ENCODE measurements at places on chromosomes 1 and 21.

- DNase-seq, result peak; percentile 14
Measured at GRCh38 chr1:173297798-173298391, 90.8 kb upstream of the TNFSF4 start.

GRCh38 chr1:163076446-163076845 is 7.3 kb downstream of the RGS4 start:
- no peak for DNase-seq

DNA sequence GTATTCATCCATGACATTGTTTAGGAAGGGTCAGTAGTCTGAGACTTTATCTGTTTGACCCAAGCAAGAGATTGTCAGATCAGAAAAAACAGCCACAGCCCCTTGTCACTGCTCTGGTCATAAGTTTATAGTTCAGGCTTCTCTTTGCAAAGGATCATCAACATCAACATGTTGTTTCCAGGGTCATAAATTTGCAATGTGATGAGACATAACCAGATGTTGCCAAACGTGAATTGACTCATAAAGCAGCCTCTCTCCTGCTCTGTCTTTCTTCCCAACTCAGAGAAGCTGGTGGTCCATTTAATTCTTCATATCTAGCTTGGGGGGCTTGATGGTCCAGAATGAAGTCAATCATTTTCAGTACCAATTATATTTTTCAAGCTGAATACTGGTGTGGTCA is 507.2 kb upstream of the PBX1 start:
- no peak for DNase-seq

GRCh38 chr1:226353698-226354525 is 44.9 kb upstream of the LIN9 start:
- DNase-seq, result no peak

GRCh38 chr1:119815361-119815760 is 4.1 kb upstream of the REG4 start:
- DNase-seq, result no peak

GRCh38 chr1:54238353-54239034 is 38.5 kb downstream of the MRPL37 start:
- DNase-seq, result no peak

DNA sequence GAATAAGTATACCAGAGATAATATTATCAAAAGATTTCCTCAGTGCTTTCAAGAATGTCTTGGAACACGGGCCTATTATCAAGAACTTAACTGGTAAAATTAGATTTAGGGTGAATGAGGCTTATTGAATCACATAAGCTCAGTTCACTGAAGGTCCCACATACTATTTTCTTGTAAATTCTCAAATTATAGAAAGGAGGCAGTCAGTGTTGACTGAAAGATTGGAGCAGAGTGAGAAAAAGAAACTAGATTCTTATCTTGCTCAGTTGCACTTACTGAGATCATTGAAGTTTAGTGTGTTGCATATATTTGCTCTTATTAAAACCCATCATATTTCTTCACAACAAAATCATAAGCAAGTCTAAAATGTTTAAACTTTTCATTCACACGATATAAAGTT is 3.9 kb upstream of the RGS1 start:
- no peak for DNase-seq

GRCh38 chr21:40047993-40048730 is 180.9 kb downstream of the PCP4 start:
- DNase-seq, result no peak

DNA sequence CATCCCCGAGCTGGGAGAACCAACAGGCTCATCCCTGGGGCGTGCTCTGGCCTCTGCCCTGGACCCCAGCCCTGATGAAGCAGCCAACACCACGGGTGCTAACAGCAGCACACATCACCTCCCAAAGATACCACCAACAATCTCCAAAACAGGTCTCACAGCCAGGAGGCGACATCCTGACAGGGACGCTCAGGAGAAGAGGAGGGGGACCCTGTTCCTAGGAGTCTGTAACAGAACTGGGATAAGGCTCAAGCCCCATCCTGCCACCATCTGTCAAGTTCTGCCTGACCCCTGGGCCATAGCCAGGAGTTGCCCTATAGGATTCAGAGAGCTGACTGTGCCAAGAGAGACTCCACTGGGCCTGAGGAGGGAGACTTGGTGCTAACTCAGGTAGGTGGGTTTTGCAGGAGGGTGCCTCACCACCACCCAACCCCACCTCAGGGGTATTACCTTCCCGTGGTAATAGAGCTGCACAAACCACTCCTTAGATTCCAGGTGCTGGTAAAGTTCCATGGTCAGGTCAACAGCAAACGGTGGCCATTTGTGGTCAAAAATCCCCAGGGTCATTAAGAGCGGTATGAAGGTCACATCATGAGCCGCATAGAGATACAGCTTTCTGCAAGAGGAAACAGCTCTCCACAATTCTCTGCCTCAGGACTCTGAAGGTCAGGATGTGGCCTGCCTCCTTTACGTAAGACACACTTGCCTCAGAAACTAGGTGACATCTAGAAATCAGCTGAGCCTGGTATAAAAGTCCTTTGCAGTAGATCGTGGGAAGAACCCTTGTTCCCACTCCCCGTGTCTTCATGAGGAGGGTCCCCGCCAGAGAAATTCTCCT is 22.3 kb downstream of the ACP6 start:
- DNase-seq, result peak; percentile 59

GRCh38 chr1:3834701-3835100 is 22.3 kb downstream of the CEP104 start:
- no peak for DNase-seq

DNA sequence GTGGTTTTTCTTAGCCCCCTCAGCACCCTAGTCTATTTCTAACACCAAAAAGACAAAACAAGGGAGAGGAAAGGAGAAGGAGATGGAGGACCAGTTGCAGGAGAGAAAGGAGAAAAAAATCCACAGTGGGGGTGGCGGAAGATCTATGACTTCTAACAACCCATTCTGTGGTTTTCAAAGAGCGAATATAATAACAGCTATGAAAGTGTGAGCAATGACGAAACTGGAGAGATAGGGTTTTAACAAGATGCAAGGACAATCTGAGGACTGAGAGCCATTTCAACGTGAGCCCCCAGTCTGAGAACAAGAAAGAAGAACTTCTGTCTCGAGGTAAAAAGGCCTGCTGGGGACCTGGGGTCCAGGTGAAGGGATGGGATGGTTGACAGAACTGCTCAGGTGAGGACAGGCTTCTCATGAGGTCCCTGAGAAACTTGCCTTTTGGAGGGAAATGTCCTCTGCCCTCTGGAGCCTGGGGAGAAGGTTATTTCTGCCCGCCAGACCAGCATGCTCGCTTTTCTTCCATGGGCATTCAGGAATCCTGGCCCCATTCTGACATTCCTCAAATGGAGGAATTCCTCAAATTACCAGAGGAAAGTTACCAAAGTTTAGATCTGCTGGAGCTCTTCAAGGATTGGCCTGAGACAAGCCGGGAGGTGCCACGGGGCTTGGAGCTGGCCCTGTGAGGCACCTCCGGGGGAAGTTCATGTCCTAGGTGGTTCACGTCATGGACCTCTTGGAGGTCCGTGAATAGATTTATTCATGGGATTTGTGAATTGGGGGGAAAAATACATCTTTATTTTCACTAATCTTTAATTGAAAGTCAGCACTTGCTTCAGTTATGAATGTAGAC is at the start of gene CD160:
Gene CD160 (plus strand): TSS at position 270 of the 850 bp plus-strand sequence. CDS start 8,829 bp downstream, outside the sequence.
- DNase-seq, result no peak

- DNase-seq, result no peak
Measured at GRCh38 chr1:27142464-27142863, 12.5 kb downstream of the SLC9A1 start.

GRCh38 chr1:50108497-50109059 is at the start of gene ELAVL4:
TSS of gene ELAVL4 (plus strand) at chr1:50108920. CDS start at chr1:50109190, 270 bp downstream.
- DNase-seq, result no peak

DNA sequence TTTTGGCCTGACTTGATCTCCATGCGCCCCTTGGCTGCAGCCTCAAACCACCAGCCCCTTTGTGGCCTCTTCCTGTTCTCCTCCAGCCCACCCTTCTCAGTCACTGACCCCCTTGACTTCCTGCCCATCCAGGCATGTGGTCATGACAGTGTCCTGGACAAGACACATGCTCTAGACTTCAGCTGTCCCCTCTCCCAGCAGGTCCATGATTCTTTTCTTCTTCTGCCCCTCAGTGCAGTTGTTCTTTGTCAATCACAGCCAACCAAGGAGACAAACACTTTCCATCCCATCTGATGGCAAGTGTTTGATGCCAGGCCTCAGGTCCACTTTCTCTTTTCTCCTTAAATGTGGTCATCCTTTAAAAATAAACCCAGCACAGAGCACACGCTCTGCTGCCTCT is 49.7 kb downstream of the SYT6 start:
- DNase-seq, result no peak

GRCh38 chr1:25586181-25586588 is 30.4 kb upstream of the MAN1C1 start:
- no peak for DNase-seq

GRCh38 chr1:21514245-21514644 is 5.0 kb downstream of the ALPL start:
- no peak for DNase-seq

- DNase-seq, result no peak
Measured at GRCh38 chr1:53295726-53296116, 32.1 kb downstream of the LRP8 start.

GRCh38 chr1:12627296-12627695 is 9.3 kb upstream of the DHRS3 start:
- DNase-seq, result no peak

DNA sequence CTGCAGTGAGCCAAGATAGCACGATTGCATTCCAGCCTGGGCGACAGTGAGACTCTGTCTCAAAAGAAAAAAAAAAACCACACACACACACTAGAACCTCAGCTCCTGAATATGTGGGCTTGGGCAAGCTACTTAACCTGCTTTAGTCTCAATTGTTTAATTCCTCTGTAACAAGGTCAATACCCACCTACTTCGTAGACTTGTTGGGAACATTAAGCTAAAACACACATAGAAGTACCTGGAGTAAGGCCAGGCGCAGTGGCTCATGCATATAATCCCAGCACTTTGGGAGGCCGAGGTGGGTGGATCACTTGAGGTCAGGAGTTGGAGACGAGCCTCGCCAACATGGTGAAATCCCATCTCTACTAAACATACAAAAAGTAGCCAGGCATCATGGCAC is 77.1 kb downstream of the CLSTN1 start:
- DNase-seq, result no peak

DNA sequence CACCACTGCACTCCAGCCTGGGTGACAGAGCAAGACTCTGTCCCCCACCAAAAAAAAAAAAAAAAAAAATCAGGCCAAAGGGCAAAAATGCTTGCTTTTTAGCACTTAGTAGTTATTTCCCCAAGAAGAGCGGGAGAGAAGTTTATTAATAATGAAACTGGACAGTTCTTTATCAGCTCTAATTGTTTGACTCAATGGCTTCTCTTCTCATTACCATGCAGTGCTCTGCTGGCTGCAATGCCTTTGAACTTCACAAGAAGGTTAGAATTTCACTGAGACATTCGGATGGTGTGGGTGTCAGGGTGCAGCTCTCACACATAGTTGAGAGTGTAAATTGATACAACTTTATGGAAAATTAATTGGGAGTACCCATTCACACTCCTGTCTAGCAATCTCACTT is 63.7 kb downstream of the EDARADD start:
- no peak for DNase-seq

GRCh38 chr1:110829955-110830553 is 42.9 kb upstream of the CD53 start:
- peak; percentile 56 for DNase-seq

DNA sequence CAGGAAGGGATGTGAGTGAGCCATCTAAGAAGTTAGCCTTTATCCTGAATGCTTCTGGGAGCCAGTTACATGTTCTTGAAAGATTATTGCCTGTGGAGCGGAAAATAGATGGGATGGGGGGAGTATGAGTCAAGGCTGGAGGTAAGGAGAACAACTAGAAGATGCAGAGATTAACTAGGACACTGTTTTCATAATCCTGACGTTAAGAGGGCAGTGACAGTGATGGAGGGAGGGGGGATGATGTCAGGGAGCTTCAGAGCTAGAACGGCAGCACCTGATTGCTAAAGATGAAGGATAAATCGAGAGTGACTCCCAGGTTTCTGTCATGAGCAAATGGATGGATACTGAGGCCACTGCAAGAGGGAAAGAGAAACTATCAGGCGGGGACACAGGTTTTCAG is 10.0 kb upstream of the RCSD1 start:
- no peak for DNase-seq

- DNase-seq, result no peak
Measured at GRCh38 chr1:24957016-24957807, 27.1 kb upstream of the RUNX3 start.

DNA sequence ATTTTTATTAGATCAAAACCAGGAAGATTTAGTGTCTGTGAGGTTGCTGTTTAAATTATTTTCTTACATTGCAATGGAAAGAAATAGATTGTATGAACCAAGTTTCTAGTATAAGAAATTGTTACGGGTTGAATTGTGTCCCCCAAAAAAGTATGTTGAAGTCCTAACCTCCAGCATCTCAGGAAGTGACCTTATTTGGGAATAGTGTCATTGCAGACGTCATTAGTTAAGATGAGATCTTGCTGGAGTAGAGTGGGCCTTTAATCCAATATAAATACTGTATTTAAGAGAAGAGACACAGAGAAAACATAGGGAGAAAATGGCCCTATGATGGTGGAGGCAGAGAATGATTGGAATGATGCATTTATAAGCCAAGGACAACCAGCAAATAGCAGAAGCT is 188.7 kb upstream of the SAMSN1 start:
- no peak for DNase-seq

DNA sequence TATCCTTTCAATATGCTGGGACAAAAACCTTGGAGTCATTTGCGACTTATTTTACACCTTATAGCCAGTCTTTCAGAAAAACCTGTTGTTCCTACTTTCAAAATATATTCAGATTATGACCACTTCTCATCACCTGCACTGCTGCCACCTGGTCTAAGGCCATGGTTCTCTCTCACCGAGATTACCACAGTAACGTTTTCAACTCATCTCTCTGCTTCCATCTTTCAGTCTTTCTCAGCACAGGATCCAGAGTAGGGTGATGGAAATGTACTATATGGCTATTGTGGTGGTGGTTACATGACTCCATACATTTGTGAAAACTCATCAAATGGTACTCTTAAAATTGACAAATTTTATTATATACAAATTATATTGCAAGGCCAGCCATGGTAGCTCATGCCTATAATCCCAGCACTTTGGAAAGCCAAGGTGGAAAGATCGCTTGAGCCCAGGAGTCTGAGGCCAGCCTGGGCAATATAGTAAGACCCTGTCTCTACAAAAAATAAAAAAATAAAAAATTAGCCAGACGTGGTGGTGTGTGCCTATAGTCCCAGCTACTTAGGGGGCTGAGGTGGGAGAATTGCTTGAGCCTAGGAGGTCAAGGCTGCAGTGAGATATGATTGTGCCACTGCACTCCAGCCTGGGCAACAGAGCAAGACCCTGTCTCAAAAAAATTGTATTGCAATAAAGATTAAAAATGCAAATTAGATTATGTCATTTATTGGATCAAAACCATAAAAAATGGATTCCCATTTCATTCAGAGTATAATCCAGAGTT is 120.9 kb upstream of the PPP2R5A start:
- no peak for DNase-seq

- DNase-seq, result no peak
Measured at GRCh38 chr1:35560256-35561225, 2.9 kb downstream of the NCDN start.

GRCh38 chr1:186193224-186193623 is 181.8 kb downstream of the TPR start:
- DNase-seq, result no peak

All from activated CD4-positive, alpha-beta T cell treated with anti-CD3 and anti-CD28 coated beads, Interleukin-2, amount 10 ng/mL, durations not matched to agents 7 days and 5 days (primary cell).